ENCODE measurements at places on chromosomes 1 and 21.
A peak's percentile ranks its signal among the peaks of the same experiment; 100 is the strongest.

DNA sequence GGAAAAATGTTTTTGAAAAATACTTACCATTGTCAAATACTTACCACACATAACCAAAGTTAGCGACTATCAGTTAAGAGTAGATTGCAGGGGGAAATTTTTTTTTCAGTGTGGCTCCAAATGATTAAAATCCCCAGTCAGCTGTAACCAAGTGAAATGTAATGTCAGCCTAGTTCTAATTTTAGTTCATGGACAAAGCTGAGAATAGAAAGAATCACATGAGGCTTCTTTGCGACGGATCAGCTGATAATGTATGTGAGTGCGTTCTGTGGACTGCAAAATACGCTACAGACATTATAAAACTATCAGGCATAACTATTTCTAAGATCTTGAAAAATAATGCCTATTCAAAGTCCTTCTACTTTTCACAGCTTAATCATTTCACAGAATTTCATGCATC is at the start of gene LRRC39:
Gene LRRC39 (minus strand): TSS at position 166 of the 400 bp plus-strand sequence. CDS start 9,740 bp downstream, outside the sequence.
- no peak for DNase-seq

- no peak for DNase-seq
Observed at GRCh38 chr1:96649301-96649700, 72.3 kb upstream of the PTBP2 start.

DNA sequence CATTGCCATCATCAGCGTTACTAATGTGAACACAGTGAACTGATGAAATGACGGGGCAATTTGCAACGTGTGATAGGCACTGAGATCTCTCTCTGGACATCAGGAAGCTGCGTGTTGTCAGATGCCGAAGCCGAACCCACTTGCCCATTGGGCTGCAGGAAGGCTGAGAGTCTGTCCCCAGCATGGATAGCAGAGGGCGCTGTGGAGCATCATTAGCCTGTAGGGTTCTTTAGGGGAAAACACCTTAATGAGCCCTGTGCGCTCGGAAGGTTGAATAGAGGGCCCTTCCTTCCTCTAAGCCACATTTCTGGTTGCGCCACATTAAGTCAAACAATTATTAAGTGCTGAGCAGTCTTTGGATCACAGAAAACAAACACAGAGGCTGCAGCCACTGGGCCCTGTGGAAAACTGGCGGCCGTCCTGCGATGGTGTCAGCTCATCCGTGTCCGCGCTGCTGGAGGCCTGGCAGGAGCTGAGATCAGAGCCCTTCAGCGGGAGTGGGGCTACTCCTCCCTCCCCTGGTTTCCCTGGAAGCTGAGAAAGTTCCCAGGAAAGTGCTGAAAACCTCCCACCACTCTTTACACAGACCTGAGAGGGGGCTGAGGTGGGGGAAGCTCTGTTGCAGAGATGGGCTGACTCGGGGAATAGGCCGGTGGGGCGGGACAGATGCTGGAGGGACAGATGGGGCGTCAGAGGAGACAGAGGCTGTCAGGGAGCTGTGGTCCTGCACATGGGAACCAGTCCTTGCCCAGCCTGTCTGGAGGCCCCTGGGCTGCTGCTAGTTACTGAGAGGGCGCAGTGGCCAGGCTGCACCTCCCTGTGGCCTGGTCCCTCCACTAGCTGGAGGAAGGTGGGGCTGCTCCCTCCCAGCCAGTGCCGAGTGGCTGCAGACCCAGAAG is 12.7 kb downstream of the TFF2 start:
- peak; percentile 76 for DNase-seq

DNA sequence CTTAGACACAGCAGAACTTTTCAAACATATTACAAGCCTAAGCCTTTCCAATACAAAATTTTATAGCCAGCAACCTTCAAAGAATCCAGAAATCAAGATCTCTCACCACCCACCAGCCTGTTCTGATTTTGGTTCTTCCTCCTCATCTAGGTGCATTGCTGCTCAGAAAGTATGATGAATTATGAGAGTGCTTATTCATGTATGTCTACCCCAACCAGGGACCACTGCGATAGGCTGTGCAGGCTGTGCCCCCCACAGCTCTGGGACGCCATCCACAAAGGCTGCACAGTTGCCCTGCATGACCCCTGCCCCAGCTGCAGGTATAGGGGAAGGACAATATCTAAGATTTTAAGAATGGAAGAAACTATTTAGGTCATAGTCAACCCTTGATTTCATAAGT is 55.4 kb downstream of the WDR64 start:
- DNase-seq, result no peak

- peak; percentile 75 for DNase-seq
Observed at GRCh38 chr1:204941421-204942338, 71.0 kb downstream of the NFASC start.

DNA sequence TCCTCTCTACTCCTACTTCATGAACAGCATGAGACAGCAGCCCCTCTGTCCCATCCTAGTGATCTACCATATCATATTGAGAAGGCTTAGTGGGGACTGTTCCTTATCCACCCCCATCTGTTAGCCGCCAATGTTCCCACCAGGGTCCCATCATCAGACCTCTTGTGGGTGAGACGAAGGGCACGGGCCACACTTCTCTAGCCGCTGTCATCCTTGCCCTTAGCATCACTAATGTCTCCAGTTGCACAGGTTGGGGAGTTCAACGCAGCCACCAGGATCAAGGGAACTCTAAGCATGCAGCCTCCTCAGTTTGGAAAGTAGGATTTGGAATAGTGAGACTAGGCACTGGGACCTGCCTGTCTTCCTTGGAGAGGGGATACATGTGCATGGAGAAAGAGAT is 20.1 kb downstream of the INKA2 start:
- no peak for DNase-seq

GRCh38 chr1:248802454-248802853 is 23.3 kb downstream of the SH3BP5L start:
- DNase-seq, result no peak

DNA sequence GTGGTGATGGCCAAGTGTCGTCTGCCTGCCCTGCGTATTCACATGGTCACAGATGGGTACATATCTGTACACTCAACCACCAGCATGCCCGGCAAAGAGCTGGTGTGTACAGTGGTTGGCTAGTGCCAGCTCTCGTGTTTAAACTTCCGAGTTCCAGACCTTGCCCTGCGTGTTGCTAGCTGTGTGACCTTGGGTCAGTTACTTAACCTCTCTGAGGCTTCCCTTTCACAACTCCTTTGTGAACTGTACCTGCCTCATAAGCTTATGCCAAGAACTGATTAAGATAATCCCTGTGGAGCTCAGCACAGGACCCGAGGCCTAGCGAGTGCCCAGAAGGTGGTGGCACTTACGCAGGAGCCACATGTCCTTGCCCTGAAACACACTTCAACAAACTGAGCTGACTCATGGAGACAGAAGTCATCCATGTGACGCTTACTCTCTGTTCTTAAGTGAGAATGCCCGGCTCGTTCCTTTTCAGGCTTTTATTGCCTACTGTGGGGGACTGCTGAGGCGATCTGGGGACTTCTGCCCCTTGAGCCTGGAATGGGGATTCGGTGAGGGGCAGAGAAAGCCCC is 55.4 kb downstream of the ALPL start:
- no peak for DNase-seq

GRCh38 chr1:147717051-147717705 is 43.2 kb downstream of the GJA5 start:
- DNase-seq, result no peak

- DNase-seq, result no peak
Observed at GRCh38 chr1:204464187-204464631, 30.4 kb downstream of the PIK3C2B start.

- no peak for DNase-seq
Observed at GRCh38 chr21:34343838-34344381, 19.9 kb upstream of the KCNE2 start.

DNA sequence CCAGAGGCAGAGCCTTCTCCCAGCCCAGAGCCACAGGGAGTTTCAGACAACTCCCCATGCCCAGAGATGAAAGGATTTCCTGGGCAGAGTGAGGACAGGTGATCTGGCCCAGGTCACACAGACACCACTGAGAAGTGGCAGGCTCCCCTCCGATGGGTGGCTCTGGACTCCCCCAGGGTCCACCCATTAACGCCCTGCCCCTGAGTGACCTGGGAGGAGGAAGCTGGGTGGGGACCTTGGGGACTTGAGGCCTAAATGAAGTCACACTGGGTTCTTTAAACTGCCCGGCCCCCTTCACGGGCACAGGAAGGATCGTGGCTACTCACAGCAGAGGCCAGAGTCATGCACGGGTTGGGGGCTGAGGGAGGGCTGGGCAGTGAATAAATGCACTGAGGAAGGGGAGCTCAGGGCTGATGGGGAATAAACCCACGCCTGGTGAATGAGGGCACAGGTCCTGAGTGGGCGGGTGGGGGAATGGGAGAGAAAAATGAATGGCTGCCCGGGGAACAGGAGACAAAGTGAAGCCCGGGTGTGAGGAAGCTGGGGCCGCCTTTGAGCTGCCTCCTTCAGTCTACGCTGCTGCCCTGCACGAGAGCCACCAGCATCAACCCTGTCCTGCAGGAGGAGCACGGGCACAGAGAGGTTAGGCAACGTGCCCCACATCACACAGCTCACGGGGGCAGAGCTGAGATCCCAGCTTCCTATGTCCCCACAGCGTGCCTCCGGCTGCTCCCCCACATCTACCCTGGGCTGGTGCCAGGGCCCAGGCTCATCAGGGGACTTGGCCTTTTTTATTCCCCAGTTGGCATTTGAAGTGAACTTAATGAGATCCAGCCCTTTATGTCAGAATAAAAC is 404.3 kb downstream of the MATN1 start:
- no peak for DNase-seq

GRCh38 chr1:53076165-53076564 is 14.2 kb downstream of the PODN start:
- DNase-seq, result no peak

GRCh38 chr1:36869054-36869453 is 165.3 kb downstream of the GRIK3 start:
- no peak for DNase-seq

DNA sequence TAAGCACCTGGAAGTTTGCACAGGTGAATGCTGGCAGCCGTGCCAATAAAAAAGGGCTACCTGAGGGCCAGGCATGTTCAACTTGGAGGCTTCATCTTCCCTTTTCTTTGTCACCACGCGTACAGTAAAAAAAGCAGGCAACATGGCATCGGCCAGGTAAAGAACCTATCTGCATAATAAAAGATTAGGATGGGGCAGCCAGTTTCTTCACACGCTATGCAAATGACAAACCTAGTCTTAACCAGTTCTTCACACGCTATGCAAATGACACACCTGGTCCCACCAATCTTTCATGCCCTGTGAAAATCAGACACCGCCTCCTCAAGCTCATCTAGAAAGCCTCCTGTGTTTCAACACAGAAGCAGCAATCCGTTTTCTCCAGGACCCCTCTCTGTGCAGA is 413.4 kb downstream of the HLX start:
- no peak for DNase-seq

- no peak for DNase-seq
Observed at GRCh38 chr1:30822966-30823581, 65.5 kb upstream of the LAPTM5 start.

DNA sequence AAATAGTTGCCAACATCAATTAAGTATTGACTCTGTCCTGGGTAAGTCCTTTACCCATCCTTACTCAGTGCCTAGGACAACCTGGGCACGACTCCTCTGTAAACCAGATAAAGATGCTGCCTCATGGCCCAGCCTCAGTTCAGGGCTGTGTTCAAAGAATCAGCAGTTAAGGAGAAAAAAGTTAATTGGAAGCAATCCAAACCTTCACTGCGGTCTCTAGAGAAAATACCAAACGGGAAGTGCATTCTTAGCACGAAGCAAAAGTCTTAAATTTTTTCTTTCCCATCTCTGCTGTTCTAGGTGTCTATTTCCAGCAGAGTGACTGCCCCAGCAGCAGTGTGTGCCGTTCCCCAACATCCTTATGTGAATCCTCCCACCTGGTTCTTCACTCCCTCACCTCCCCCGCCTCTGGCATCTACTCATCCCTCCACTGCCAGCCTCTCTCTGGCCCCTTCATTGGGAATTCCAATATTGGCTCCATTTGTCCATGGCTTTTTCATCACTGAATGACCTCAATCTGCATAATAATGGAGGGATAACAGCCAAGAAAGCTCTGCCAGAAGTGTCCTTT is 23.2 kb downstream of the KANK4 start:
- no peak for DNase-seq

DNA sequence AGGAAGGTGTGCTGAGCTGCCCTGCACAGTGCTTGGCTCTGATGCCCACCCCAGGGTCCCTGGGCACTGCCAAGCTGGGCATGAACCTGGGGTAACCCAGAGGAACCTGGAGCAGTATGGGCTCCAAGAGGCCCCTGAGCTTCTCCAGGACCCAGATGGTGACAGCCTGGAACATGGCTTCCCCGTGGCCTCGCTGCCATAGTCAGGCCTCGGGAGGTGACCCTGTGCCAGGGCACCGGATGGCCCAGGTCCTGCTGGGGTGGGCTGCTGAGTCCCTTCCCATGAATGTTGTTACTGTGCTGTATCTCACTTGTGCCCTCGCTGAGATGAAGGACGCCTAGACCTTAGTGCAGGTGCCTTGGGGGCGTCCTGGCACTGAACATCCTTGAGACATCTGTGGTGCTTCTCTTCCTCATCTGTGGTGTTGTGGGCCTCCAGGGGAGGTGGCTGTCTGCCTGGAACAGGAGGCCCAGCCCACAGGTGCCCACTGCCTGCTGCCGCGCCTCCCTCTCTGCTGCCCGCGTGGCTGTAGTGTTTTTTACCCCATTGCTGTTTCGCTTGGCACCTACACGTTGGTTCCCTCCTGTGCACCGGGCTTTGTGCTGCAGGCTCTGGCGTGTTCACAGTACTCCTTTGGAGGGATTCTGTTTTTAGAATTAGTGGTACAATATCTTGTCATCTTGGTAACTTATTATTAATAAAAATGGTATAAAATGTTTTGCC is 160.3 kb downstream of the PCBP3 start:
- DNase-seq, result no peak

- DNase-seq, result no peak
Observed at GRCh38 chr1:83527987-83528386, 470.9 kb downstream of the TTLL7 start.

GRCh38 chr1:151347523-151348246 is 633 bp upstream of the RFX5 start:
- DNase-seq, result no peak

DNA sequence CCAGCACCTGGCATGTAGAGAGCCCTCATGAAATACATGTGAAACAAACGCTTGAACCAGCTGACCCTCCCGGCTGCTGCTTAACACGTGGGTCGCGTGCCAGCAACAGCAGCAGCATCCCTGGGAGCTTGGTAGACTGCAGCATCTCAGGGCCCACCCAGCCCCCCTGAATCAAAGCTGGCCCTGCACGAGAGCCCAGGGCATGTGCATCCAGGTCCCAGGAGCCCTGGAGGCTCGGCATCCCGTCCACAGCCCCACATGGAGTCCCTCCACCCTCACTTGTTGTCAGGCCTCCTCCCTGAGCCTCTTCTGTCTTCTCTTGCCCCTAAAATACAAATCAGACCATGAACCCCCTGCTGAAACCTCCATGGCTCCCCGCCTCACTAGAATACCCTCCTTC is 123.1 kb downstream of the MATN1 start:
- DNase-seq, result no peak

GRCh38 chr1:145859491-145860023 is 676 bp upstream of the PIAS3 start:
- DNase-seq, result peak; percentile 94

Data from K562 (cell line).